Stimulated activated CD4-positive, alpha-beta T cell treated with anti-CD3 and anti-CD28 coated beads, Interleukin-2, amount 100 ng/mL, for 24 hours (primary cell): ENCODE measurements at places on chromosomes 2 and 18.

DNA sequence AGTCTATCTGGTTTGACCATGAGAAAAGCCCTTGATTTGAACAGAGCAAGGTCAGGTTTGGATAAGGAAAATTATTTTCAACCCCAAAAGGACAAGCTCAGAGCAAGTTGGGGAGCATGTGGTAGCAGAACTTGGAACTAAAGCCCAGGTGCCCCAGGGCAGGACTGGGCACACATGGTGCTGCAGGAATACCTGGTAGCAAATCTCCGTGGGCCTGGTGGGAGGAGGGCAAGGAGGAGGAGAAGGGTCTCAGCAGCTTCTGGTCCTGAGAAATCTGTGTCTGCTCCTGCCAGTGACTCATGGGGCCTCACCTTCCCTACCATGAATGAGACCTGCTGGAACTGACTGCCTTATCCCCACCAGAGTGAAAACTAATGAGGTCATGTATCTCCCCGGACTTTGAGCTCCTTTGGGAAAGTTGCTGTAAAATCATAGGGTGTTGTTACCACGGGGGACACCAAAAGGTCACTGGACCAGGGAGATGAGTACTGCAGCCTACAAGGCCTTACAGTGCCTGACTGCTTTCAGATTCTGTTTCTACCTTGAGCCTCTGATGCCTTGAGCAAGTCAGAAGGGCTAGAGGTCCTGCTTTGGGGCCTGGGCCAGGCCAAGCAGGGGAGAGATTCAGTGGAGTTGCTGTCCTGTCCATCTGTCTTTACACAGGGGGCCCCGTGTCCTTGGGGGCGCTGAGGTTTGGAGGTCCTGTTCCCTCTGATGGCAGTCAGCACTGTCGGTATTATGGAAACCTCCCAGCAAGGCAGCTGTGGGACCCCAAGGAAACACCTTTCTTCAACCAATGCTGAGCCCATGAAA, 304.0 kb downstream of the MYCN start:
- DNase-seq, result no peak

DNA sequence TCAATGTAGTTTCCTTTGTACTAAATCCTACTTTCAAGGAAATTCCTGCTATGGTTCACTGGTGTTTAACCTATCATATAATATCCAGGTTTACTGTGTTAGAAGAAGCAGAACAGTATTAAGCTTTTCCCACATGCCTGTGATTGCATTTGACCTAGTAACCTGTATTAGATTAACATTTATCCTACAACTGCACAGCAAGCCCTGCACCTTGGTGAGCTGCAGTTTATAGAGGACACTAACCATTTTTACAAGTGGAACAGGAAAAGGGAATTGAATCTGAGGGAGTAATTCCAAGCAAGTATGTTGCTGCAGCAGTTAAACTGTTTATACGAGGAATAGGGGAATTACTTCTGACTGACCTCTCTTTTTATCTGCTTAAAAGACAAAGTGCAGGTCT, 328.6 kb downstream of the ETAA1 start:
- DNase-seq, result no peak

- DNase-seq, result no peak
These were observed 54.8 kb downstream of the GBX2 start for GRCh38 chr2:236113425-236113824.

- no peak for DNase-seq
These were observed 104.4 kb upstream of the SLC39A10 start for GRCh38 chr2:195552581-195552980.

DNA sequence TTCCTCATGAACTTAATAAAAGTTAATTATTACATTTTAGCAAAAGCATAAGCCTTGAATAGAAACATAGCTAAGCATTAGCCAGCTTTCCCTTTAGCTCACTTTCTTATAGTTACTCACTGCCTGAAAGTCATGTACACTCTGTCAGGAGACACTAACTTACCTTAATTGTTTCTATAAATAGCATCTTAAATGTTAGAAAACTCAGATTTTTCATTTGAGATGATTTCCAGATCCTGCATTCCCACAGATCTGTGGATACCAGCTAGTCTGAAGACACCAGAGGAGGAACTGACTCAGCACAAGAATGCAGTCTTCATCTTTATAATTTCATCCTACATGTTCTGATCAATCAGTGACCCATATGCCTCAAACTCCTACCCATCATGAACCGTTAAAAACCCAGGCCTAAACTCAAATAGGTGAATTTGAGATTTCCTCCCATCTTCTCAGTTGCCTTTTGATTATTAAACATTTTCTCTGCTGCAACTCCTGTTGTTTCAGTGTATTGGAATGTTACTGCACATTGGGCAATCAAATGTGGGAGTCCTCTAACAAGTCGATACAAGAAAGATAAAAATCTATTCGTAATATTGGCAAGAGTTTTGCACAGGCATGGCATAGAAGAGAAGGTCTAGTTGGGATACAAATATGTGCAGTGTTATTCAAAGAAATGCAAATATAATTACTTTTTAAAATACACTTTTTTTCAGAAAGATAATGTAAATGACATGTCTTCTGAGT, 857.4 kb upstream of the CDH2 start:
- no peak for DNase-seq

- peak; percentile 46 for DNase-seq
These were observed 756 bp upstream of the OST4 start for GRCh38 chr2:27071990-27072830.

DNA sequence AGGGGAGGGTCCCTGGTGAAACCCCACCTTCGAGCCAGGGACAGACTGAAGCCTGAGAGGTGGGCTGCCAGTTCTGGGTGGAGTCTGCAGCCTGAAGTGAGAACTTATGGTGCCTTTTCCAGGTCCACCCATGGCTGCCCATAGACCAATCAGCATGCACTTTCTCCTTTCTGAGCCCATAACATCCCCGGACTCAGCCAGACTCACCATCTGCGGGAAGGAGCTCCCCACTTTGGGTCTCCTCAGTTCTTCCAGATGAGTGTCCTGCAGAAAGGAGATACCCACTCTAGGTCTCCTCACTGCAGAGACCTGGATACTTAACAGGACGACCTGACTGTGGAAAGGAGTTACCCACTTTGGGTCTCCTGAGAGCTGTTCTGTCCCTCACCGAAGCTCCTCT, 1673.4 kb upstream of the TMEFF2 start:
- DNase-seq, result no peak

DNA sequence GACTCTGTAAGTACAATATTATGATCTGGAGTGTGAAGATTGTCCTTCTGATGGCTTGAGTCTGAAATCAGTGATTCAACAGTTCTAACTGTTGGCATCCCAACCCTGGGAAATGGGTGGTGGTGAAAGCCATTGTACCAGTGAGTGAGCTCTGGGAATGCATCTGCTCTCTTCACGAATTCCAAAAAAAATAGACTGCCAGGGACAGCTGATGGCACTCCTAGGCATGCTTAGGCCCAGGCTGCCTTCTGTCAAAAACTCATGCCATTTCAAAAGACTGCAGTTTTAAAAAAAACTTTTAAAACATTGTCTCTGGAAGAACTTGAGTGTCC, 20.3 kb downstream of the OXER1 start:
- no peak for DNase-seq

- no peak for DNase-seq
These were observed 28.6 kb downstream of the SNTG2 start for GRCh38 chr2:979069-979928.

- no peak for DNase-seq
These were observed 239.3 kb downstream of the ZNF385B start for GRCh38 chr2:179622112-179622511.

- no peak for DNase-seq
These were observed 243.9 kb upstream of the TANK start for GRCh38 chr2:160916300-160916699.

GRCh38 chr2:13414897-13415296, 698.2 kb downstream of the TRIB2 start:
- DNase-seq, result no peak

GRCh38 chr18:48961547-48961946, 10.8 kb upstream of the SMAD7 start:
- no peak for DNase-seq
